CD4-positive, alpha-beta T cell (primary cell): ENCODE measurements at places on chromosomes 4 and X.

DNA sequence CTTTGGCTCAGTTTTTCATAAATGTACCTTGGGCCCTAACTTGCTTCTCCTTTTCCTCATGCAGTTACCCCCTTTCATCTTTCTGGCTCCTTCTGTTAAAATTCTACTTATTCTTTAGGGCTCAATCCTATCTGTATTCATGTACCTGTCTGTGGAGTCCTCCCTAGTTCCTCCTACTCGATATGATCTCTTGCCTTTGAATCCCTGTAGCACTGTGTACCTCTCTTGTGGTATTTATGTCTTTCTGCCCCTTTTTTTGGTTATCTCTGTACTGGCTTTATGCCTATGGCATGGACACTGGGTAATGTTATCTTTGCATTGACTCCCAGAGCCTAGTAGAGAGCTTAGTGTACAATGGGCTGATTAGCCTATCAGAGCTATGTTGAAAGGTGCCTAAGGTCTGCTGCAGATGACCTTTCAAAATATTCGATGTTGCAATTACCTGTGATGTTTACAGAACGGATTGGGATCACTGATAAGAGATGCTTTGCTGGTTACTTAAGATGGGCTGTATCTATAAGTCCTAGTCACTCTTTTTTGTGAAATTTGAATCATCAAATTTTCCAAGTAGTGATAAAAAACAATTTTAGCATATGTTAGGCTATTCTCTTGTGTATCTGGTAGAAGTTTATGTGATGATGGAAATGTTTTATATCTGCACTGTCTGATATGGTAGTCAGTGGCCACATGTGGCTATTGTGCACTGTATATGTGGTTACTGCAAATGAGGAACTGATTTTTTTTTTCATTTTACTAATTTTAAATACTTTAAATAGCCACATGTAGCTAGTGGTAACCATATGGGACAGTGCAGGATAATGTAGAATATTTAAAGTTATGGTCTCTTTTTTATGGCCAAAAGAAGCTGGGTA is 33.5 kb downstream of the TMEM164 start:
- DNase-seq, result no peak

DNA sequence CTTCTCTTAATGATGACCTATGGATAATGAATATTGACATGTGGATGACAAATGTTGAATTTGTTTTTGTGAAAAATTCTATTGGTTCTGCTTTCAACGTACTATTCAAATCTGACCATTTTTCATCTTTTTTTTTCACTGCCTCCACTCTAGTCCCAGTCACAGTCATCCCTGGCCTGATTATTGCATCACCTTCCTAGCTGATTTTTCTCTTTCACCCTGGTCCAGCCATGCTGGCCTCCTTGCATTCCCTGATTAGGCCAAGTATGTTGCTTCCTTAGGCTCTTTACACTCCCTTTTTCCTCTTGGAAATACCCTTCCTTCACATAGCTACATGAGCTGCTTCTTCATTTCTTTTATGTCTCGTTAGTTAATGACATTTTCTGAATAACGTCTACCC is 58.1 kb upstream of the MAP9 start:
- no peak for DNase-seq

DNA sequence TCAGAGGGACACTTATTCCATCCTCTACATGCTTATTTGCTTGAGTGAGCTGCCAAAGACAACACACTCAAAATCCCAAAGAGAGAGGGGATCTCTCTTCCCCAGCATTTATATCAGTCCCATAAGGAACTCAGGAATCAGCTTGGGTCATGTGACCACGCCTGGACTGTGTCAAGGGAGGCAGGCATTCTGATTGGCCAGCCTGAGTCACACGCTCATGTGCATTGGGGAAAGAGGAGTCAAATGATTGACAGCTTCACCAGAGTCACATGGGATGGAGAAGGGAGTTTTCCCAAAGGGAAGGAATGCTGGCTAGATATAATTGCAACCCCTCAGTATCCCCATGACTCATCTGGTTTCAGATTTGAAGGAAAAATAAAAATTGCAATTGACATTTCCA is 49.0 kb downstream of the RWDD4 start:
- DNase-seq, result no peak

GRCh38 chrX:154516656-154517100 is 646 bp upstream of the FAM3A start:
- no peak for DNase-seq

GRCh38 chr4:7787067-7787466 is 152.6 kb downstream of the AFAP1 start:
- no peak for DNase-seq

GRCh38 chr4:89382439-89382838 is 74.8 kb upstream of the GPRIN3 start:
- DNase-seq, result no peak

GRCh38 chrX:48470833-48471118 is 716 bp upstream of the SLC38A5 start:
- no peak for DNase-seq

DNA sequence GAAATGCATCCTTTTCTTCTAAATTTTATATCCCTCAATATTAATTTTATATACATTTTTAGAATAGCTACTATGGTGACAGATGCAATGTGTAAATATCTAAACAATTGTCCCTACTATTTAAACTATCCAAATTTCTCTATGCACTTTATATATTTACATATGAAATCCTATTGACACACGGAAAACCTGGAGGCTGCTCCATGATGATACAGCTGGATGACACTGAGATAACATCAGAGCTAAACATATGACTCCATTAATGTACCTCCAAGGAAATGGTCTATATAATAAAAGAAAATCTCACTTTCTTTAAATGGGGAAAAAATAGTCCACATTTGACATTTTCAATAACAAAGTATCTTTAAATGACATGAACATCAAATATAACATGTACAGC is 43.7 kb downstream of the DDX60 start:
- no peak for DNase-seq

GRCh38 chr4:146577111-146577510 is 55.4 kb upstream of the SLC10A7 start:
- no peak for DNase-seq

- no peak for DNase-seq
These were observed 66.0 kb upstream of the STOX2 start for GRCh38 chr4:183838987-183839712.

DNA sequence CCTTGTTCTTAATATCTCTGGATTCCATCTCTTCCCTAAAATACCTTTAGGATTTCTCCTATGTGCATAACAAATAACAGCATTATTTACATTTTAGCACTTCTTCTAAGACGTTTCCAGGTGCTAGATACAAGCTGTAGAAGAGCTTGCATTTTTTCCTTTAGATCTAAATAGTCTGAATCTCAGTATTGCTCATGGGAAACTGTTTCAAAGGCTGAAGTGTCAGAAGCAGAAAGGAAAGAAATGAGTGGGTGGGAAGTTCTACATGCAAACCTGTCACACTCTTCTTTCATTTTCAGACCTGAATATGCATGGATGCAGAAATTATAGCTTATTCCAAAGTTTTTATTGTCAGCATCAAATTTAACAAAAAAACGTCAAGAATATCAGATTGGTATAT is 41.8 kb downstream of the FGF13 start:
- DNase-seq, result no peak

- no peak for DNase-seq
These were observed 240.5 kb downstream of the STIM2 start for GRCh38 chr4:27101126-27101525.

DNA sequence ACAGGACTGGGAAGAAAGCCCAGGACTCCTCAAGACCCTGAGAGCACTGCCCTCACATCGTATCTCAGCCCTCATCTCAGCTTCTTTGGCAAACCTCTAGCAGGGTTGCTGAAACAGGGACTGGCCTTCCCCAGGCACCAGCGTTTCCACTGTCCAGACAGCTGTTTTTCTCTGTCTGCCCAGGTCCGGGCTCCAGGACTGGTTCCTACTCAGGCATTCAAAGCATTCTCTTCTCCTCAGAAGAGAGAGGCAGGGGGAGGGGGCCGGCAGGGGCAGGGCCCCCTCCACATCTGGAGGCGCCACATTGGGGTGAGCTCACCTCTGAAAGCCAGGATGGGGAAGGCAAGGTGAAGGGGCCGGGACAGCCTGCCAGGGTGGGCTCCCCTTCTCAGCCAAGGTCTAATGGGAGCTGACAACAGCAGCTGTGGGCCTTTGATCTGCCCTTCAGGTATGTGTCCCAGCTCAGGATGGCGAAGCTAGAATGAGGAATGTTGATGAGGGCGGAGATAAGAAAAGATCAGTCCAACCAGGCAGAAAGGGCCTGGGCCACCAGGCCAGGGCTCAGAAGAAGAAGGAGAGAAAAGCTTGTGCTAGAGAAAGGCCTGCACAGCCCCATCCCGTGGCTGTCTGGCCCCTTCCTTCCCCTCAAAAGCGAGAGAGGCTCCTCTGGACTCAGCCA is 60.4 kb downstream of the PJA1 start:
- DNase-seq, result no peak

DNA sequence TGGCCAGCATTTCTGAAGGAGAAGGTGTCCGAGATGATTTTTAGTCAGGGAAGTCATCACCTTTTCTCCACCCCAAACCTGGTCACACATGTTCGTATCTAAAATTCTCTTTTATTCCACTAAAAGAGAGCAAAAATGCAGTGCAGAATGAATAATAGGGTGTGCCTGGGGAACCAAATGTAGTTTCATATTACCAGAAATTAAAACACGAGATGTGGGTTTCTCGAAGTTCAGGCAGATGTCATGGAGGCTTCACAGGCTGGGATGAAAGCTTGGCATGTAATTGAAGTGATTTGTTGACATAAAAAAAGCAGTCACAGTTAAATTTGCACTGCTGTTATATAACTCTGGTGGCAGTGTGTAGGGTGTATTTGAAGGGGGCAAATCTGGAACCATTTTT is 165.5 kb upstream of the PDE5A start:
- DNase-seq, result no peak

DNA sequence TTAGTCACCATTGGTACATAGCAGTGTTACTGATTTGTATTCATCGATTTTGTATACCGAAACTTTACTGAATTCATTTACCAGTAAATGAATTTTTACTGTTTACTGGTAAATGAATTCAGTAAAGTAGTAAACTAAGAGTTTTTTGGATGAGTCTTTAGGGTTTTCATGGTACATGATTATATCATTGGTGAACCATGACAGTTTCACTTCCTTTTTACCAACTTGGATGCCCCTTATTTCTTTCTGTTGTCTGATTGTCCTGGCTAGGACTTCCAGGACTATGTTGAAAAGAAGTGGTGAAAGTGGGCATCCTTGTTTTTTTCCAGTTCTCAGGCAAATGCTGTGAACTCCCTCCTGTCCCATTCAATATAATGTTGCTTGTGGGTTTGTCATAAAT is 494.9 kb downstream of the GALNTL6 start:
- no peak for DNase-seq

GRCh38 chr4:81498046-81498445 is 26.3 kb upstream of the RASGEF1B start:
- DNase-seq, result no peak

- no peak for DNase-seq
These were observed 70.0 kb downstream of the MGST2 start for GRCh38 chr4:139735381-139736273.

DNA sequence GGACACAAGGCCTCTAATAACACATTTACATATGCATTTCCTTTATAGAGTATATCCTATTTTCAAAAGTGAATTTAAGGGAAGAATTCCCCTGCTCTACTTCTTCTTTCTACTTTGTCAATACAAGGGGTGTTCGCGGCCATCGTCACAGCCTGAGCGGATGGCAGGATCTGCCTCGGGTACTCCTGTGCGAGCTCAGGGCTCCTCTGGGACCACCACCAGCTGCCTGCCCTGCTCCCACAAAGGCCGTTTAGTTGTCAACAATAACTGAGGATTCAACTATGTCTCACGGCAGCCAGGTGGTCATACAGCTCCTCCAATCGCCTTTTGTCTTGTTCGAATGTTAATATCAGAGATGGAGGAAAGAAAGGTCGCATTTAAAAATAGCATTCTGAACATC is 228.2 kb upstream of the TENM3 start:
- DNase-seq, result no peak

DNA sequence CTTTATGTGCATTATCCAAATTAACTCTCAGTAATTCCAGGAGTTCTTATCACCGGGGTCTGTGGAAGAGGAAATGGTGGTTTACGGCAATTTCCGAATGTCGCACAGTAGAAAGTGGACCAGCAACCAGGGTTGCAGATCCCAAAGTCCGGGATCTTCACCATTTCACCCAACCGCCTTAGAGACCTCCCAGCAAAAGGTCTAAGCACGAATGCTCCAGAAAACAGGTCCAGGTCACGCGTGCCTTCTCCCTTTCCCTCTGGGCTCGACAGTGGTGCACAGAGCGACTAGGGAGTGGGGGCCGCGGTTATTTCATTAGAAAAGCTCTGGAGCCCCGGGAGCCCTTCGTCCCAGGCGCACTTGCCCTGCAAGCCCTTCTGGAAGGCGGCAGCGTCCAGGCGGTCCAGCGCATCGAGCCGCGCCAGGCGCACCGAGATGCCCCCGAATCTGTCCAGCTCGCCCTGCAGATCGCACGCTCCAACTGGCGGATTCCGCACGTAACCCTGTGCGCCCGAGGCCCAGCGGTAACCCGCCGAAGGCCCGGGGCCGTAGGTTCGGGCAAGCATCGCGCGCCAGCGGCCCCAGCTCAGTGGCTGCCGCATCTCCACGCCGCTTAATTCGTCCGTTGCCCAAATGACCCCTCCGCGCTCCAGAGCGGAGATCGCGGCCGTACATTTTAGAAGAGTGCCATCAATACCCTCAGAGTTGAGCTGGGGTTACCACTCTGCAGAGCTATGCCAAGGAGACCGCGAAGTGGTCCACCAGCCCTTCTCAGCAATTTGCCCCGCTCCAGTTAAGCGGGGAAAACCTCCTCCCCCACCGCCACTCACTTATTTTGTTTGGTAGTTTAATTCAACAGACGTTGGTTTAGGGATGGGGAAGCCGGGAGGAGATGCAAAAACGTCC is at the start of gene NUDT6:
Gene NUDT6 (minus strand): TSS at position 627 of the 906 bp plus-strand sequence. CDS start 25 bp downstream, at position 602.
- DNase-seq, result peak; percentile 53

DNA sequence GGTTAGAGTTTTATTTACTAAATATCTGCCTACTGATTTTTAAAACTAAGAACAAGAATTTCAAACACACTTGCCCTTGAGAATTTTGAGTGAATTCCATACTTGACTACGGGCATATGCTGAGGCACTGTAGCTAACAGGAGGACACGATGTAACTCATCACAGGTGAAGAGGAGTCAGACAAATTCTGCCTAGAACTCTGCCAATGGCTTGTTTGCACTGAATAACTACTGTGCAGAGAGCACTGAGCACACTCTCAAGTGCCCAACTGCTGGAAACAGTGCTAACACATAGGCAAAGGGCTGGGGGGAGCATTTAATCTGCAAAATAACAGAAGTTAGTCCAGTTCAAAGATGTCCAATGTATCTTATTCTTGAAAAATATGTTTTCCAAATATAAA is 104.4 kb downstream of the WDFY3 start:
- no peak for DNase-seq

DNA sequence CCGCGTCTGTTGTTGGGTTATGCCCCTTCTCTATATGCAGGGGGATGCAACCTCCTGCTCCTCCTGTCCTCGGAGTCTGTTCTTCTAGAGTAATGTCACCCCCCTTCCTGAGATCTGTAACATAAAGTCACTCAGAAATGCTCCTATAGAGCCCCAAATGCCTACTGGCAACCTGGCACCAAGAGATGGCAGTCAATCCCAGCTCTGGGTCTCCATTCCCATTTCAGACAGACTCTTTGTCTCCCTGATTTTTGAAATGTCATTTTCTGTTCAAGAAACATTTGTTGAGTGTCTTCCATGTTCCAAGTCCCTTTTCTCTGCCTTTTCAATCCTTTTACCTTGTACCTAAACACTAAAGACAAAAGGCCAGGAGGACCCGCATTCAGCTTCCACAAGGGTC is 9.6 kb upstream of the PRDM8 start:
- no peak for DNase-seq
